ENCODE measurements at places on chromosomes 13 and 19. TPM values are rescaled to one million over a fixed set of nuclear protein-coding genes. Genes with fewer than 3 reads are reported as not detected.

DNA sequence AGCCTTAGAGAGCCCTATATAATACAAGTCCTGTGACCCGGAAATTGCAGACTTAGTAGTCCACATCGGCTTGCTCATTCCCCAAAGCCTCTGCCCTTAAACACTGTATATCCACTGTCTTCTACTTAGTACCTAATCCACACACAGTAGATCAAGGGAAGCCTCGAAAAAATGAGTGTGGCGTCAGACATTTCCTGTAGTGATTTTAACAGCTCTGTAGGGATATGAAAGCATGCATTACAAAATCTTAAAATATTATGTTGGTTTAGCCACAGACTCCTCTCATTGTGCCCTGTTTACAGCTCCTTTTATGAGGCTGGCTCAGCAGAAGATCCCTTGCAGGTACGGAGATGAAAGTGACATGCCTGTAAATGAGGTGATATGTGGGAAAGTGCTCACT is 416.3 kb downstream of the LIG4 start:
- H3K36me3 ChIP-seq, result no peaks in the 10 kb centered on the region
- H3K27ac ChIP-seq, result no peak overlapping the region
- no peaks in the 10 kb centered on the region for H3K4me1 ChIP-seq
- H3K27me3 ChIP-seq, result no peaks in the 10 kb centered on the region

GRCh38 chr13:93984876-93985275 is 494.6 kb downstream of the DCT start:
- H3K4me1 ChIP-seq, result no peaks in the 10 kb centered on the region

GRCh38 chr13:98486412-98486811 is 90.5 kb downstream of the STK24 start:
- H3K4me3 ChIP-seq, result peak overlapping the region; percentile 6
- no peaks in the 10 kb centered on the region for H3K36me3 ChIP-seq
- no peak for DNase-seq
- peaks cover 84% of the 10 kb centered on the region for H3K4me1 ChIP-seq
- H3K27ac ChIP-seq, result peak overlapping the region; percentile 56
- peaks cover 6% of the 10 kb centered on the region for H3K27me3 ChIP-seq

DNA sequence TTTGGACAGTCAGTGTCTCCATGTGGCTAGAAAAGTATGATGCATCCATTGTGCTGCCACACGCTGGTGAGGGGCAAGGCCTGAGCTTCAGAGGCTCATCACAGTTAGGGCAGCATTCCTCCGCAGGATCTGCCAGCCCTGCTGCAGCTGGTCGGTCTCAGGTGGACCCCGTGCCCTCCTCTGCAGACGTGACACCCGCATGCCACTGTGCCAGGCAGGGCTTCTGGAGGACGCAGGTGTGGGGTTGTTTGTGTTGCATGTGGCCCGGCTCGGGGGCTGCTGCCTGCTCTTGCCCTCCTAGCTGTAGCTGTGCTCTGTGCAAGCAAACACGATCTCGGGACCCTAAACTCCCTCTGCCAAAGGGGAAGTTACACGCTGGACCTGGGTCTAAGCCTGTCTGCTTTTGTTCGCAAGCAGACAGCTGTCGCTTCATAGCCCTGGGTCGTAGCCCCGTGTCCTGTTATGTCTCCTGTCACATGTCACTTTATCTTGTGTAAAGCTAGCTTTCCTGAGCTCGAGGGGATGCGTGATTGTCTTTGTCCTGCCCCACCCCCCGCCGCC is 45.3 kb downstream of the SLC7A9 start:
- H3K36me3 ChIP-seq, result no peaks in the 10 kb centered on the region
- DNase-seq, result no peak
- H3K4me3 ChIP-seq, result no peak overlapping the region
- H3K27ac ChIP-seq, result no peak overlapping the region
- no peaks in the 10 kb centered on the region for H3K4me1 ChIP-seq

Gene KCTD15
- 10.0 TPM for total RNA-seq

DNA sequence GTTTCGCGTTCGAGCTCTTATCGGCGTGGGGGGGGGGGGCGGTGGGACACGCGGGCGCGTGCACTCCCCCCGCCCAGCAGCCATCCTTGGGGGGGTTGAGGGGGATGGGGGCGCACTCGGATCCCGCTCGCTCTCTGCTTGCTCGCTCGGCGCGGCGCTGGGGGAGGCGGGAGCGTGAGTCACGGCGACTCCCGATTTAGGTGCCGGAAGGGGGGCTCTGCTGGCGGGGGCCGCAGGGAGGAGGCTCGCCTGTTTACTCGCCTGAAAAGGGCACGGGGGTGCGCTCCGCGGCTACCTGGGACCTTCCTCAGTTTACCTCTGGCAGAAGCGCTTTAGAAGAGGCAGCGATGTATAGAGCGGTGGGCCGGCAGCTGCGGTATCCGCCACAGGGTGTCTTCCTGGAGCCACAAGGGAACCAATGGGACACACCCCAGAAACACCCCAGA is 1.1 kb upstream of the PDE4A start:
- no peak for DNase-seq
- peak overlapping the region; percentile 85 for H3K4me3 ChIP-seq
- H3K27me3 ChIP-seq, result peaks cover 8% of the 10 kb centered on the region

DNA sequence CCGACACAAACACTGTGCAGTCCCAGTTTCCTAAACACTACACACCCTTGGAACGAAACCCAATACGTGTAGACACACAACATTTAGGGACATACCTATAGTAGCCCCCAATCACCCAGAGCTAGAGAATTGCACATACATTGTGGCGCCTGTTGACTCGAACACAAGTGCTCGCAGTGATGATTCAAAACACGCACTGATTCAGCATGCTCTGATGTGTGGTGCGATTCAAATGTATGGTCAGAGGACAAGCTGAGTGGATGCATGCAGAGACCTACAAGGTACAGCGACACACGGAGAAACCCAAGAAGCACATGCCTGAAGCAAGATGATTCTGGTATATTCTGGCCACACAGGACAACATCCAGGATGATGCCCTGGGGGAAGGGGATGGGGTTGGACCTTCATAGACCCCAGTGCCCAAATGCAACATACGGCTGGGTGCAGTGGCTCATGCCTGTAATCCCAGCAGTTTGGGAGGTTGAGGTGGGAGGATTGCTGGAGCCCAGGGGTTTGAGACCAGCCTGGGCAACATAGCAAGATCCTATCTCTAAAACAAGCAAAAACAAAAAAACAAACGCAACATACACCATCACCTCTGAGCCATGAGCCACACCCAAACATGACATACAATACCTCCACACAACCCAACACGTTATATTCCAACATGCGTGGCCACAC is 997 bp upstream of the KCNN4 start:
- no peaks in the 10 kb centered on the region for H3K36me3 ChIP-seq
- H3K27me3 ChIP-seq, result no peaks in the 10 kb centered on the region
- H3K4me1 ChIP-seq, result peaks cover 67% of the 10 kb centered on the region
- H3K27ac ChIP-seq, result no peak overlapping the region
- no peak overlapping the region for H3K4me3 ChIP-seq
